Sciatic nerve (tissue), 2 donors: ENCODE measurements at places on chromosomes 13 and 19.

DNA sequence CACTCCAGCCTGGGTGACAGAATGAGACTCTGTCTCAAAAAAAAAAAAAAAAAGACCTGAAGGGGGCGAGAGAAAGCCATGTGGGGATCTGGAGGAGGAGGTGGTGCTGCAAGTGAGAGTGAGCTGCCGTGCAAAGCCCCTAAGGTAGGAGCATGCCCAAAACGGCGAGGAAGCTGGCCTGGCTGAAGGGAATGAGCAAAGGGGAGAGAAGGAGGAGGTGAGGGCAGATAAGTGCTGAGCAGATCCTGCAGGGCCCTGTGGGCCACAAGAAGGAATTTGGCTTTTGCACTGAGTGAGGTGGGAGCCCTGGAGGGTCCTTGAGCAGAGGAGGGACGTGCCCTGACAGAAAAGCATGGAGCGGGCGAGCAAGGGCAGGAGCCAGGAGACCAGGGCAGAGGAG, 19.4 kb upstream of the ADGRE5 start:
- DNase-seq = no peak

DNA sequence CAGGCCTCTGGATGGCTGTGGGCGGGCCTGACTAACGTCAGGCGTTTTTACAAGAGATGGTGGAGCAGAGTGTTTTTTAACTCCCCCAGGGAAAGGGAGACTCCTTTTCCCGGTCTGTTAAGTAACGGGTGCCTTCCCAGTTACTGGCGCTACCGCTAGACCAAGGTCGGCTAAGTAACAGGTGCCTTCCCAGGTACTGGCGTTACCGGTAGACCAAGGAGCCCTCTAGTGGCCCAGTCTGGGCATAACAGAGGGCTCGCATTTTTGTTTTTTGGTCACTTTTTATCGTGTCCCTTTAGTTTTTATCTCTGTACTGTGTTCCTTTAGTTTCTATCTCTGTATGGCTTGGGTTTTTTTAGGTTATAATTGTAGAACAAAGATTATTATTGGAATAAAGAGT, 10.0 kb downstream of the ZNF383 start:
- no peak for DNase-seq

GRCh38 chr19:41714598-41714997, 6.2 kb downstream of the CEACAM5 start:
- DNase-seq = no peak

GRCh38 chr13:32857689-32858088, 158.5 kb upstream of the KL start:
- DNase-seq = no peak

- peak; percentile 66 for DNase-seq
Measured at GRCh38 chr19:12800923-12801465, 606 bp downstream of the PRDX2 start.

DNA sequence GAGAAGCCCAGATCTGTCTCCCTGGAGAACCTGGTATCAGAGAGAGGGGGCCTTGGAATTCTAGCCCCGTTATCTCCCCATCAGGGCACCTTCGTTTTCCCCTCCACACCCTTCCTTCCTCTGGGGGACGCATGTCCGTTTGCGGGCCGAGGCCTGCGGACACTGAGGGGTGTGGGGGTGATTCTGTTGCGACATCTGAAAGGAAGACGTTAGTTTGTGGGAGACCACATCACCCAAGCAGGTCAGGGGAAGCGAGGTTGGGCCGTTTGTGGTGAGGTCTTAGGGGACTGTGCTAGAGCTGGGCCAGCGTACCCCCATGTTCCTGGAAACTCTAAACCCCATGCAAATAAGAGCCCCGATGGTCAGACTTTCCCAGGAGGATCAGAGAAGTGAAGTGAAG, 3.7 kb upstream of the HSH2D start:
- no peak for DNase-seq

DNA sequence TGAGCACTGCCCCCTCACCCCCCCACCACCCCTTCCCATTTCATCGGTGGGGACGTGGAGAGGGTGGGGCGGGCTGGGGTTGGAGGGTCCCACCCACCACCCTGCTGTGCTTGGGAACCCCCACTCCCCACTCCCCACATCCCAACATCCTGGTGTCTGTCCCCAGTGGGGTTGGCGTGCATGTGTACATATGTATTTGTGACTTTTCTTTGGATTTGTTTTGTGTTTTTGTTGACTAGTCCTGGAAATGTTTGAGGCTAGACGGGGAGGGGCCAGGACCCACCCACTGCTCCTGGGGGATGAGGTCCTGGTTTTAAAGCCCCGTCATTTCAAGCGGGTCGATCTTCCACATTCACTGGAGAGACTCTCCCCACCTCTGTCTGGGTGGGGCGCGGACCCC, 3.0 kb upstream of the TEKTIP1 start:
- no peak for DNase-seq

- no peak for DNase-seq
Measured at GRCh38 chr19:12244370-12244769, 50.3 kb downstream of the ZNF44 start.

GRCh38 chr19:45790942-45791341, 1.7 kb downstream of the DMWD start:
- DNase-seq = no peak

- no peak for DNase-seq
Measured at GRCh38 chr13:110816500-110816899, 98.4 kb downstream of the ANKRD10 start.

- no peak for DNase-seq
Measured at GRCh38 chr13:99875391-99875790, 96.2 kb downstream of the ZIC5 start.

- no peak for DNase-seq
Measured at GRCh38 chr13:109192306-109192705, 562.9 kb downstream of the MYO16 start.

DNA sequence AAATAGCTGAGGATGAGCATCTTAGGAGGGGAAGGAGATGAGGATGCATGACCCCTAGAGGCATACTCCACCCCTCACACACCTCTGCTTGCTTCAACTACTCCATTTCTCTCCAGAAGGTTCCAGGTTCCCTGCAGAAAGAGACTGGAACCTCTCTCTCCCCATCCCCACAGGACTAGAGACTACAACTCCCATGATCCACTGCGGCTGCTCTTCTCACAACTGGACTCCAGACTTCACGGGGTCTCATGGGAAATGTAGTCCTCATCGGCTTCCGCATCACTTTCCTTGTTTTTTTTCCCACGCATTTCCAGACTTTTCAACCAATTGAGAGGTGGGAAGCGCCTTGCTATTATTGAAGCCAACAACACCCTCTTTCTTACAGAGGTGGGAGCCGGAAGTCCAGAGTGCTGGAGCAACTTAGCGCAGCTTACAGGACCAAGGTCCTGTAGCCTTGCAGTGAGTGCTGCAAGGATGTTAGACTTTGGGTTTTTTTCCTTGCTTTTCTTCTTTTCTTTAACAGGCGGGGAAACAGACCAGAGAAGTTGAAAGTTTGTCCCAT, 13.9 kb upstream of the CACNG6 start:
- peak; percentile 81 for DNase-seq

DNA sequence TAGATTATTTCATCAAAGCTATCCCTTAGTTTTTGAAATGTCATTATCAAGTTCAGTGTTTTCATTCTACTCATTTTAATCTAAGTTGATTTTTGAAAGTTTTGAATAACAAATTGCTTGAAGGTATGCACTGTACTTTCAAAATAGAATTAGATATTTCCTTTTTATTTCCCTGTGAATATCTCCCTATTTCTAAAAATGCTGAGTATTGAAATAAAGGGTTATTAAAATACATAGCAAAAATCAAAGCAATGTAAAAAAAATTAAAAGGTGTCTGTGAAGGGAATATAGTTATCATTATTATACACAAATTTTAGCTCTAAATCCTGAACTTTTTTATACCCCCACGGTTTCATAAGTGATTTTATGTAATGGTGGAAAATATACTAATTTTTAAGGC, 967.8 kb downstream of the PCDH9 start:
- DNase-seq = no peak

DNA sequence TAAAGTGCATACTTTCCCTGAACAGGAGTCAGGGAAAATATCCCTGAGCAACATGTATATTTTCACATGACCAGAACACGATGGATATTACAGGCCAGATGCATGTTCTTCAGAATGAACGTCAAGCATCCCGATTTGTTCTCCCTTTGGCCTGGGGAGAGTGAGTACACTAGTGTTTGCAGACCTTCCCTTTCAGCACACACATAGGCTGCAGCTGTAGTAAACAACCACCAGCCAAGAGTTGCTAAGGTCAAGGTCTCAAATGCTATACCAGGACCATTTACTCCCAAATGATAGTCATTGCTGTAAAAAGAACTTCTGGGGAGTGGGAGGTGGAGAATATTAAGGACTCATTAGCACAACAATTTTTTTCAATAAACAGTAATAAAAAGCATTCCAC, 3.0 kb downstream of the KLF12 start:
- DNase-seq = no peak

GRCh38 chr19:13169769-13170168, 19.6 kb downstream of the IER2 start:
- no peak for DNase-seq

- no peak for DNase-seq
Measured at GRCh38 chr13:28637714-28638355, 21.1 kb upstream of the POMP start.

- no peak for DNase-seq
Measured at GRCh38 chr19:18878858-18879578, 16.9 kb downstream of the CERS1 start.

- DNase-seq = no peak
Measured at GRCh38 chr13:63327584-63327983, 1911.9 kb upstream of the PCDH20 start.

DNA sequence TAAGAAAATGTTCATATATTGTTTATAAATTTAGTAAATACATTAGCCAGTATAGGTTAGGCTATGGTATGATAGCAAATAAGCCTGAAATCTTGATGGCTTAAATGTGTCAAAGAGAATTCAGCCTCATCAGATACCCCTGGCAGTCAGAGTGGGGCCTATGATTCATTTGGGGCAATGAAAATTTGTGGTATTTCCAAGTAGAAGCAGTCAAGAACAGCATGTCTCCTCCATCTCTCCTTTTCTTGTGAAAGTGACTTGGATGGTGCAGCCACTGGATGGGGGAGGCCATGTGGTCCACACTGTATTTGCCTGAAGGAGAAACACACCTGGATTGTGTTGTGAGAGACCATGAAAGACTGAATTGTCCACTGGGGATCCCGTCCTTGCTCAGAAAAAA, 82.7 kb downstream of the DLEU7 start:
- no peak for DNase-seq

DNA sequence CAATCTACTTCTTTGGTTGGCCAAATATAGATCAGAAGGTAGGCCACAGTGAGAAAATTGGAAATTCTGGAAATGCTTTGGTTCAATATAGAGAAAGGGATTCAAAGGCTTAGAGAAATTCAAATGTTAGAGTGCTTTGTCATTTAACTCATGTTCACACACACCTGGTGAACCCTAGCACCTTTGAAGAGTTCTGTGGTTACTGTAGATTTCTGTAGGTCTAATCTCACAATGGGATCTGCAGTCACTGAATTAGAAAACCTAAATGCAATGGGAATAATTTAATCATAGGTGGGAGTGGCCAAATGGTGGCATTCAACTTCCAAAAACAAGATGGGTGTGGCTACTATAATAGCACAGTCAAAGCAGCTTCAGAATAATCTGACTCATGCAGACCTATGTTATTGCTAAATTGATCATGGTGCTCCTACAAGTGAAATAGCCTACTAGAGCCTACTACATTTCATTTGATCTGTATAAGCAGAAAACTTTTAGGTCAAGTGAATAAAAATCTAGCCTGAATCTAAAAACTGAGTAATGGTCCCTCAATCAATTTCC, 1152.9 kb downstream of the PCDH9 start:
- no peak for DNase-seq

GRCh38 chr13:23608701-23609413, 38.6 kb downstream of the TNFRSF19 start:
- peak; percentile 73 for DNase-seq

- no peak for DNase-seq
Measured at GRCh38 chr13:45401314-45401713, 16.9 kb downstream of the SLC25A30 start.

DNA sequence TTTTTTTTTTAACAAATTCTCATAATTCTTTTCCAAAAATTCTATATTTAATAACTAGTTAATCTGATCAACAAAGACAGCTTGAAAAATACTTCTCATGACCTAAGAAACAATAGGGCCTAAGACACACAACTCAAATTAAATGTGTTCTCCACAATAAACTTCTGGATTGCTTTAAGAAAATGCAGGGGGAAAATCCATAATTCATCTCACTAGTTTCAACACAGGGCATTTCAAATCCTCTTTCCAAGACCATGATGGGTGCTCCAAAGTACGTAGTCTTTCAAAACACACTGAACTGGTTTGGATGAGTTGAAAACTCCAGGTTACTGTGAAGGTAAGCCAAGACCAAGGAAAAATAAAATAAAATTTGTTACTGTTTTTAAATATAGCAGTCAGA, 62.6 kb downstream of the DCLK1 start:
- no peak for DNase-seq

- peak; percentile 73 for DNase-seq
Measured at GRCh38 chr13:23558675-23559536, 11.3 kb upstream of the TNFRSF19 start.

- DNase-seq = no peak
Measured at GRCh38 chr13:97448503-97449251, 14.7 kb downstream of the RAP2A start.

- DNase-seq = no peak
Measured at GRCh38 chr13:34867590-34867989, 74.5 kb upstream of the NBEA start.

- no peak for DNase-seq
Measured at GRCh38 chr19:40193587-40193849, 2.3 kb downstream of the MAP3K10 start.

GRCh38 chr19:7606289-7606688, 10.6 kb downstream of the CAMSAP3 start:
- DNase-seq = no peak

GRCh38 chr13:90105849-90106496, 1241.5 kb upstream of the MIR17HG start:
- no peak for DNase-seq

GRCh38 chr19:33618884-33619283, 2.9 kb upstream of the CHST8 start:
- DNase-seq = no peak

- DNase-seq = no peak
Measured at GRCh38 chr13:69921156-69921555, 186.5 kb upstream of the ATXN8OS start.

DNA sequence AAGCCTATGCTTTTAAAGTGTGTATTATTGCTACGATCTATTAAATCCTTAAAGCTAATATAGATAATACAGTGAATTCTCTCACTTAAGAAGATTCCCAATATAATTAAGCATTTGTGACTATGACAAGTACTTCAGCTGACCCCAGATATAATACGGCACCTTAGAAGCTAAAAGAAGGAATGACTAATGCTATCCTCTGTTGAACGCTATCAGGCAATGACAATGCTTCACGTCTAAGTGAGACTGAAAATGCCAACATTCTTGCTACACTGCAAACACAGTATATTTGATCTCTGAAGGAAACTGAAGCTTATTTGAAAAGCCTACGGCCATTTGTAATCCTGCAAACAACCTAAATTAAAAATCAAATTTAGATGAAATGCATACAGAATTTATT, 19.7 kb downstream of the VWA8 start:
- no peak for DNase-seq

- no peak for DNase-seq
Measured at GRCh38 chr19:50230379-50231351, 27.2 kb downstream of the MYH14 start.
